ENCODE measurements at places on chromosomes 7 and 10.

DNA sequence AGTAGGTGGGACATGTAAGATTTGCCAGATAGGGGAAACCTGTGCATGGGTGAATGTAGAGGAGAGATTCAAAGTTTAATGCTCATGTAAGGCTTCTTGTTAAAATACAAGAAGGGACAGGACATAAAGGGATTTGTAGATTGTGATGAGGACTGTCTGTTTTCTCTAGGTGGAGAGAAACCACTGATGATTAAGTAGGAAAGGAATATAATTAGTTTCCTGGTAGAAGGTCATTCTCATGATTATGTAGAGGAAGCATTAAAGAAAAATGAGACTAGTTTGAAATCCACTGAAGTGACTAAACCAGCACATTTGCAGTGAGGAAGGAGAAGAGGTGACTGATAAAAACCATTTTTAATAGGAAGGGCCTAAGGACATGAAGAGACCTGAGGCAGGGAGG lies 19.6 kb upstream of the MACC1 start:
- DNase-seq = no peak

DNA sequence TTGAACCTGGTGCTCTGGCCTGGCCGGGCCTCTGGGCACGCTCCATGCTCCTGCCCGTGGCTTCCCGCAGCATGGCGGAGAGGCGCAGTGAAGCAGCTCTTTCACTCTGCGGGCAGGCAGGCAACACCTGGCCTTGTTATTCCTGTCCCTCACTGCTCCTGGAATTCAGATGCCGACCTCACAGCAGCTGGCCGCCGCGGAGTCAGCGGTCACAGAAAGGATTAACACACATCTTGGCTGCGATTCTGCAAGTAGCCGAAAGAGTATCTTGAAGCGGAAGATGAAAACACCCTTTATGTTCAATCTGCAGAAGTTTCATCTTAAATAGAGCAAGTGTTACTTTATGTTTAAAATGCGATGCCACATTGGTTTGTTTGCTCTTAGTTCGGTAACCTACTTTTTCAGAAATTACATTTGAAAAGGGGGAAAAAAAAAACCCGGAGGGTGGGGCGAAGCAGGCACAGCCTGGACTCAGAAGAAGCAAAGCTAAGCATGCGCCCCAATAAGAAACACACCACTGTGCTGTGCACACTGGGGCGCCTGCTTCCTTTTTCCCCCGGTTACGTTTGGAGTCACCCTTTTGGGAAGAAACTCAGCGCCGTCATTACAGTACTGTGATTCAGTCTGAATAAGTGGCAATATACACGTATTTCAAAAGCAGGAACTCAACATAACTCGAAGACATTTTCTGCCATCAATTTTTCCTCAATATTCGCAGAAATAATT lies 42.3 kb downstream of the BRI3 start:
- no peak for DNase-seq

- DNase-seq = no peak
Observed at GRCh38 chr7:117538053-117538452, 58.2 kb downstream of the CFTR start.

DNA sequence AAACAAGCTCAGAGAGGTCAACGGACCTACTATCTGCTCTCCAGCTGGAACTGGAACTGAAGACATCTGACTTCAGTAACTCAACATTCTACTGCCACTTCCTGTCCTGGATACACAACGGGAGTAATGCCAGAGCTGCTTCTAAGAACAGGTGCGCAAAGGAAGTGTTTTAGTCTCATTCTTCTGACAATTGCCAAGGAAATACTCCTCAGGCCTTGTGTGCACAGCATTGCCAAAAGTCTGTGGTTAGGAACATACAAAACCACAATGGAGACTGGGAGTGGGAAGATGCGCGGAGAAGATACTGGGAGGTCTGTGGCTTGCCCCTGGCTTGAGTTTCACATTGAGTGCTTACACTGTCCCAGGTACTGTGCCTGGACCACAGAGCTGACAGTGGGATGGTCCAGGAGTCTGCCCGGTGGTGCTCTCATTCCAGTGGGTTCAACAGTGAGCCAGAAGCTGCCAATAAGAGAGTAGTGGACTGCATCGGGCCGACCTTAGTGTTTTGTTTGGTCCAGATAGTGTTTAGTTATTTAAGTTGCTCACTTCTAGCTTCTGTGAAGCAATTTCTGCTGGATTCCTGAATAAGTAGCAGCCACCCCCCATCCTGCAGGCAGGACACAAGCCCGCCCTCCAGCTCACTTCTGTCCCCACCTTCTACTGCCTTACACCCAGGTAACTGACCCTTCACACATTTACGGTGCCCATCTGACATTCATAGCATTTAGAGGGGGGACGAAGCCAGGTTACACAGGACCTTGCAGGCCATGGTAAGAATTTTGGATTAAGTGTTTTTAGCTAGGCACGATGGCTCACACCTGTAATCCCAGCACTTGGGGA lies 10.3 kb downstream of the TBL2 start:
- DNase-seq = no peak

DNA sequence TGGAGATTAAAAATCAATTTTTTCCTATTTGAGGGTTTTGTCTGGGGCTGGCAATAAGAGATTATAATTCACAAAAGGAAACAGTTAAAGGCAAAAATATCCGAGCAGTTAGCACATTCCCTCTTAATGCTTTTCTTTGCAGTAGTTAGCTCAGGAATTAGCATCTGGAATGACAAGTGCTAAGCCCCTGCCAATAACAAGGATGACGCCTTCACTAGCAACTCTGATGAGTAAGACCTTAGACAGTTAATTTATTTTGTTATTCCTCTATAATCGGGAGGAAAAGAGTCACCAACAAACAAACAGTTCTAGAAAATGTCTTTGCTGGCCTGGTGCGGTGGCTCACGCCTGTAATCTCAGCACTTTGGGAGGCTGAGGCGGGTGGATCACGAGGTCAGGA lies 151.3 kb downstream of the TRIL start:
- DNase-seq = no peak

DNA sequence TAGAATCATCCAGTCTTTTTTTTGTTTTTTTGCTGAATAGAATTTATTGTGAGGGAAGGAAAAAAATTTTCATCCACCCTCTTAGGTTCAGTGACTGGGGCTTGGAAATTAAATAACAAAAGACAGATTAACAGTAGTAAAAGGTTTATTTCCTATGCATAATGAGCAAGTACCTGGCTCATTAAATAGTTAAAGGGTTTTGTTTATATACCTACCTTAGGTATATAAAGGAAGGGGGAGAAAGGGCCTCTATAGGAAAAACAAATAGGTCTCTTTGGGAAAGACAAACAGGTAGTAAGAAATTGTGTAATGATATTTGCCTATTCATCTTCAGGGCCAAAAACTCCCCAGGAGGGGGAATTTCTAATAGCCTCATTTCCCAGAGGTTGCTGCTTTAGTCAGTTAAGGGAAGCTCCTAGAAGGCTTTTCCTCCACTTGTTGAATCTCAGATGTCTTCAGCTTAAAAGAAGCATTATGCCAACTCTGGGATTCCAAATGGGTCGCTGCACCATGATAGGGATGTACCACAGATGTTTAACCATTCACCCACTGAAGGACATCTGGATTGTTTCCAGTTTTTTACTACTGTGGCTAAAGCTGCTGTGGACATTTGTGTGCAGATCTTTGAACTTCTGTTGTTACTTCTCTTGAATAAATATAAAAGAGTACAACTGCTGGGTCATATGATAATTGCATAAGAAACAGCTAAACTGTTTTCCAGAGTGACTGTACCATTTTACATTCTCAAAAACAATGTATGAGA lies 11.3 kb downstream of the ACADSB start:
- no peak for DNase-seq

DNA sequence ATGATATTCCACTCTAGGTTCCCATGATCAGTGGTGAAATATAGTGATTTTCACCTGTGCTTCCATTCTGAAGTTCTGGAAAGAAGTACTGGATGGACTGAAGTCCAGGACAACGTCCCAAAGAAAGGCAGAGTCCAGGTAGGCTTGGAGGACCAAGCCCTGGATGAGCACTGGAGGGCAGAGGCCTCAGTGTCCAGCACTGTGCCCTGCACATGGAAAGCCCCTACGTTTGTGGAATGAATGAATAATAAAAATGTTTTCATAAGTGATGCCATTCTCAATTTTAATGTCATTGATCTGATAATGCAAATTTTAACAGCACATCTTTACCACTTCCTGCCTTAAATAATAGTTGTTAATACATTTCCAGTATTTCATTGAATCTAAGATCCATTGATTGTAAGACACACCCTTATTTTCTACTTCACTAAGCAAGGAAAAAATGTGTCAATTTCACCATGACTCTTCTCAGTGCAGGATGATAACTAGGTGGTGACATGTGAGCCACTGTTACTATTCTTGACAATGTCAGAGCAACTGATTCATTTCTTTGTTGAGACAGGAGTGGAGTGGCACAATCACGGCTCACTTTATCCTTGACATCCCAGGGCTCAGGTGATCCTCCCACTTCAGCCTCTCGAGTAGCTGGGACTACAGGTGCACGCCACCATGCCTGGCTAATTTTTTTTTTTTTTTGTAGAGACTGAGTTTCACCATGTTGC lies 35.2 kb downstream of the ZNF783 start:
- DNase-seq = no peak

GRCh38 chr10:35834877-35835494 lies 192.9 kb upstream of the FZD8 start:
- DNase-seq = no peak

Measured in CD4-positive, alpha-beta T cell treated with Interleukin-17A for 1 hour (primary cell).